ENCODE measurements at places on chromosomes 1 and 21.

DNA sequence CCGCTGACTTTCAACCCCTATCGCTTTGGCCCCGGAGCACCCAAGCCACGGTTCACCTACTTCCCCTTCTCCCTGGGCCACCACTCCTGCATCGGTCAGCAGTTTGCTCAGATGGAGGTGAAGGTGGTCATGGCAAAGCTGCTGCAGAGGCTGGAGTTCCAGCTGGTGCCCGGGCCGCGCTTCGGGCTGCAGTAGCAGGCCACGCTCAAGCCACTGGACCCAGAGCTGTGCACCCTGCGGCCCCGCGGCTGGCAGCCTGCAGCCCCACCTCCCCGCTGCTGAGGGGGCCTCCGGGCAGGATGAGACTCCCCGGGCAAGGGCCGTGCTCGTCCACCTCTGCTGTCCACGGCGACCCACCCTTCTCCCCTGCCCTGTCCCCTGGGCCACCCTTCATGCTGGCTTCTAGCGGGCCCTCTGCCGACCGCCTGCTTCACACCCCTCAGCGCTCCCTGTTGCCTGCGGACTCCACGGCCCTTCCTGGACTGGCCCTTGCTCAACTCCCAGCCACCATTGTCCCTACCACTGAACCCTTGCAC, 92.2 kb upstream of the TRABD2B start:
- DNase-seq, result no peak

DNA sequence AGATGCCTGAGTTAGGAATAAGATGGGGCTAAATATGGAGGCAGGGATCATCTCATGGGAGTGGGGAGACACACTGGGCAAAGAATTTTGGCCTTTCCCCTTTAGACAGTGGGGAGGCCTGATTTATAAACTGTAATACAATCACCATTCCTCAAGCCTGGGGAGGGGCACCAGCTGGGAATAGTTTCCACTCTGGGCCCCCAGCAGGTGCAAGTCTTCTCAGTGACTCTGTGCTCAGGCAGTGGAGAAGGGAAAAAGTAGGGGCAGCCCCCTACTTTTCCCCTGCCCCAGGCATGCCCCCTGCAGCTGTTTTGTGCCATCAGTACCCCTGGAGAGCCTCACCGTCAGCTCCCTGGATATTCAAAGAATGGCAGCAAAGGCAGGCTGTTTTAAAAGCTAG, 19.1 kb downstream of the COA7 start:
- DNase-seq, result no peak

- no peak for DNase-seq
Measured at GRCh38 chr1:155983191-155984024, 5.1 kb upstream of the ARHGEF2 start.

GRCh38 chr1:3695326-3696217, 43.3 kb downstream of the TP73 start:
- peak; percentile 26 for DNase-seq

DNA sequence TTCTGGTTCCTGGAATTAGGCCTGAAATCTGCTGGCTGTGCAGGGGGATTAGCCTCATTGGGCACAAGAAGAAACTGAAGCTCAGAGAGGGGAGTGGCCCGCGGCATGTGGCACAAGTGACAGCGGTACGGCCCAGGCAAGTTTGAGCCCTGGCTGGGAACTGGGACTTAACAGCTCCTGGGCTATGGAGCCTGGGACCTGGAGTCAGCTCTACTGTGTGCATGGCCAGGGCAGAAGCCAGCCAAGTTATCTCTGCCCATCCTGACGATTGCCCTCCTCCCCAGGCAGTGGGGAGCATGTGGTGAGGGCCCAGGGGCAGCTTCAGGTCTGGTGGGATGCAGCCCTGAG, 61.3 kb downstream of the ALPL start:
- no peak for DNase-seq

- DNase-seq, result no peak
Measured at GRCh38 chr1:187959062-187959461, 1130.3 kb downstream of the PLA2G4A start.

Data from stimulated activated naive CD8-positive, alpha-beta T cell treated with anti-CD3 and anti-CD28 coated beads, Interleukin-15, amount 100 ng/mL, for 72 hours (primary cell).